ENCODE measurements at places on chromosomes 16 and 17.

- DNase-seq, result no peak
Observed at GRCh38 chr17:48591255-48592056, 1.4 kb upstream of the HOXB3 start.

DNA sequence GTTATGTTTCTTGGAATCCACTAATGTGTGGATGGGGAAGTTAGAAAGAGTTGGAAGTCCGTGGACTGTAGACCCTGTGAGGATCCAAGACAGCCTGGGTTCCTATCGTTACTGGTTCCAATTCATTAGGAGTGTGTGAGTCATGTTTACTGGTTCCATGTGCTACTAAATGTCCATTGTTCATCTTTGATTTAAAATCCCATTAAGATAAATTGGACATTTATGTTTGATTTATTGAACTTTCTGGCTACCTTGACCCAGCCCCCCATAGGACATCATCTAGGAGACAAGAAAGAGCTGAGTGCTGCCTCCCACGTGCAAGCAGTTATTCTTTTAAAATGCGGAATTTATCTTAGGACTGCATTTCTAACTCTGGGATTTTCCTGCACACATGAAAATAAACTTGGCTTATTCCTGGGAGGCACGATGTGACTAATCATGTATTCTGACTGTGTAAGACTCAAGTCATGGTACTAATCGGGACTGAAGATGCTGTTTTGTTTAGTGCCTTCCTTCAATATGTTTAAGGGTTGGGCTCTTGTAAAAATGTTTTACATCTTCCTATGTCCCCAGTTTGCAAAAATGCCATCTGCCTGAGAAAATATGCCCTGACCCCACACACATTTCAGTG is 53.4 kb downstream of the RGS9 start:
- no peak for DNase-seq

DNA sequence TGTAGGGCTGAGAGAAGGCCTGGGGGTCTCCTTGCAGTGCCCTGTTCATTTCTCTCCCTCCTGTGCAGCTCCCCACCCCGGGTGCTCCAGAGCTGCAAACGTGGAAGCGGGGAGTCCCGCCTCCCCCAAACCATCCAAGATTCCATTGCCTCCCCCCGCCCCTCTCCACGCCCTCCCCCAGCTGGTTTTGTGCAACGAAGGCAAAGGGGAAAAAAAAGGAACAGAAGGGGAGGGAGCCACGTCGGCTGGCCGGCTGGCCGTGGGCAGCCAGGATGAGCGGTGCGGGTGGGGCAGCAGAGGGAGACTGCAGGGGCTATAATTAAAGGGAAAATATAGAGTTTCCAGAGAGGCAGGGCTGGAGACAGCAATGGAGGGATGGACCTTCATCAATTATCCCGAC is 1.7 kb upstream of the COL1A1 start:
- DNase-seq, result no peak

GRCh38 chr17:33525186-33525585 is 232.1 kb upstream of the ASIC2 start:
- DNase-seq, result no peak

- no peak for DNase-seq
Observed at GRCh38 chr17:67137026-67137370, 92.6 kb downstream of the CACNG1 start.

- DNase-seq, result peak; percentile 80
Observed at GRCh38 chr17:82213251-82214011, 789 bp upstream of the CCDC57 start.

DNA sequence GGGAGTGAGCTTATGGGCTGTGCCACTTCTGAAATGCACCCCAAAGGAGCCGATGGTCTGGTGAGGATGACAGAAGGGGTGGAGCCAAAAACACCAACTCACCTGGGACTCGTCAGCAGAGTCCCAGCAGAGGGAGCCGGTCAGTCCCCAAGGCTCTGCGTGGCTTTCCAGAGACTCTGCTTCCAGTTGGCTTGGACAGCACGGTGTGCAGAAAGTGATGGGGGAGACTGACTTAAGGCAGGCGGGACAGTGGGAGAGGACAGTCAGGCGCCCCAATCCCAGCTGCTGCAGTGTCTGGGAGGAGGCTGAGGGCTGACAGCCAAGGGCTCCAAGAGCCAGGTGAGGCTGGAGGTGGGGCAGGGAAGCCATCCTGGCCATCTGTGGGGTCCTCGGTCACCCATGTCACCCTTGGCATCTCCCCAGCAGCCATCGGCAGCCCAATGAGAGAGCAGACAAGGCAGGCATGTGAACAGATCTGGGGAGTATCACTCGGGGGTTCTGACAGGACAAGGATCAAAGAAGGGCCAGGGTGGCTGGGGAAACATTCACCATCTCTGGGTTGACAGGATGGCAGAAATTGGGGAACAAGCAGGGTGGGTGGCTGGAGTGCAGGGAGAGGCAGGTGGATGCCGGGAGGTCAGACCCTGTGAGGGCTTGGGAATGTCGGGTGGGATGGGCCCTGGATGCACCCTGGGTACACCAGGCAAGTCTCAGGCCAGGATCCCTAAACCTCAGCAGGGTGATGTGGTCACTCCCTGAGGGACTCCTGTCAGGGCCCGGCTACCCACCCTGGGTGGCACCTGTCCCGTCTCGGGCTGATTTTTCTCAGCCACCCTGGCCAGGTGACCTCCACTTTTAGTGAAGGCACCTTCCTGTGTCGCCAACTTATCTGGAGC is 8.9 kb upstream of the KRTAP17-1 start:
- peak; percentile 75 for DNase-seq

GRCh38 chr16:74990832-74991231 is 5.9 kb upstream of the WDR59 start:
- no peak for DNase-seq

GRCh38 chr17:60901242-60901641 is 223.6 kb downstream of the BCAS3 start:
- no peak for DNase-seq

DNA sequence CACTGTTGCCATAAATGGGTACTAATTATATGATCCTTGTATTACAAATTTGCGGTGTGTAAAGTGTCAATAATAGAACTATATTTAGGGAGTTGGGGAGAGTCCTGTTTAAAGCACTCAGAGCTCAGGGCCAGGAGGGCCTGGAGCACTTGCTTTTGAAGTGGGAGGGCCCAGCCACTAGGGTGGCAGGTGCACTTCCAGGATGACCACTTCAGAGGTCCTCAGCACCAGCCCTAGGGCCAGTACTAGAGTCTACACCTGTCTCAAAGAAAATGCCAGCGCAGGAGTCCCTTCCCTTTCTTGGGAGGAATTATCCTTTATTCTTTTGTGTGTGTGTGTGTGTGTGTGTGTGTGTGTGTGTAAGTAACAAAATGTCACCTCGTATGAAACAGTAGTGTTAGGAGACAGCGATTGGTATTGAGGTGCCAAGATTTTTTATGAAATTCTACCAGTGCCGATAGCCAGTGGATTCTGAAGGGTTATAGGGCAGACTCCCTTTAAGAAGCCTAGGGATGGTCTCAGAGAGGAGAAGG is 31.9 kb downstream of the MYO18A start:
- DNase-seq, result no peak

GRCh38 chr16:28172336-28172735 is 39.4 kb downstream of the XPO6 start:
- no peak for DNase-seq

DNA sequence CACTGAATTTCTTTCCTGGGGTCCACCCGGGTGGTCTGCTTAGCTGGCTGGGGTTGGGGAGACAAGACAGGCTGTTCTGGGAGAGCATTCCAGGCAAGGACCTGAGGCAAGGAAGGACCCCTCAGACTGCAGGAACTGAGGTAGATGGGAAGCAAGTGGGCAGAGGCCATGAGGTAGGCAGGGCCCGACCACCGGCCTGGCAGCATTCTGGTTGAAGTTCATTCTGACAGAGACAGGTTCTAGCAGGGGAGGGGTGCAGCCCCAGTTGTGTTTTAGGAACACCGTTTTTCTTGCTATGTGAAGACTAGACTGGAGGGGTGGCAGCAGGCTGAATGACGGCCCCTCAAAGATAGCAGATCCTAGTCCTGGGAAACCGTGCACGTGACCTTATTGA is 17.5 kb downstream of the B9D1 start:
- DNase-seq, result peak; percentile 54
